ENCODE measurements at places on chromosomes 16 and 17.

DNA sequence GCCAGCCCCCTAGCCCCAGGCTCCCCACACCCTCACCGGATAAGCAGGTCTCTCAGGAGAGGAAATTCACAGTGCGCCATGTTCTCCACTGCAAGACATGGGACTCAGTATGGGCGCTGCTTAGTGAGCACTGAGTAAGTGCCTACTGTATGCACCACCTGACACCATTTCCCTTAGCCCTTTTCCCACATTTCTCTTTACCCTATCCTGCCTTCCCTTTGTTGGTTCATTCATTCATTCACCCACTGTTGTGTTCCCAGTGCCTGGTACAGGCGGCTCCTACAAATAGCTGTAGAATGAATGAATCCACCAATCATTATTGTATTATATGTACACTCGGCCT, 10.1 kb downstream of the SEPTIN12 start:
- DNase-seq = no peak

DNA sequence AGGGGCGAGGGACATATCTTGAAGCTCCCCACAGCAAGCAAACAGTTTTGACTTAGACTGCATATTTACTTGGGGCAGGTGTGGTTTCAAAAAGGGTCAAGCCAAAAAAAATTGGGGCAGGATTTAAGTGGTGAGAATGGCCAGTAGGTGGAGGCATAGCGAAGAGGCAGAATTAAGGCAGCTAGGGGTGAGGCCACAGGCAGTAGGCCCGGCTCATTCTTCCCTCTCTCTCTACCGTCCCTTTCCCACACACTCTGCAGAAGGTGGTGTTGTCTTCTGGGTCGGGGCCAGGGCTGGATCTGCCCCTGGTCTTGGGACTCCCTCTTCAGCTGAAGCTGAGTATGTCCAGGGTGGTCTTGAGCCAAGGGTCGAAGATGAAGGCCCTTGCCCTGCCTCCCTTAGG, 2.6 kb downstream of the SHBG start:
- DNase-seq = peak; percentile 88

GRCh38 chr16:71623597-71623996, 2.4 kb upstream of the MARVELD3 start:
- no peak for DNase-seq

- peak; percentile 40 for DNase-seq
Measured at GRCh38 chr16:58393138-58393504, 850 bp downstream of the GINS3 start.

GRCh38 chr17:58320570-58321323, 7.8 kb downstream of the TSPOAP1 start:
- DNase-seq = no peak

DNA sequence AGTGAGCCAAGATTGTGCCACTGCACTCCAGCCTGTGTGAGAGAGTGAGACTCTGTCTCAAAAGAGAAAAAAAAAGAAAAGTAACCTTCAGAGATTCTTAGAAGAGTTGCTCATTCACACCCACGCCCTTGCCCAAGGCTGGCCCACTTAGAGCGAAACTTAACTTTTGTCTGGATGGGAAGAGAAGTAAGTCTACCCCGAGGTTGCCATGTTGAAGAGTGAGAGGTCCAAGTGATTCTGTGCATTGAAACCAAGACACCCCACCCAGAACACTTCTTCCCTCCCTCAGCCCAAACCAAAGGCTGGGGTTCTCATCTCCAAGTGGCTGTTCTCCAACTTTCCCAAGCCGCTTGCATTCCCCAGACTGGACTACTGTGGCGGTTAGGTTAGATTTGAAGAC, 2.4 kb upstream of the CISD3 start:
- no peak for DNase-seq

GRCh38 chr17:57511475-57512123, 233.5 kb downstream of the CCDC182 start:
- DNase-seq = no peak

DNA sequence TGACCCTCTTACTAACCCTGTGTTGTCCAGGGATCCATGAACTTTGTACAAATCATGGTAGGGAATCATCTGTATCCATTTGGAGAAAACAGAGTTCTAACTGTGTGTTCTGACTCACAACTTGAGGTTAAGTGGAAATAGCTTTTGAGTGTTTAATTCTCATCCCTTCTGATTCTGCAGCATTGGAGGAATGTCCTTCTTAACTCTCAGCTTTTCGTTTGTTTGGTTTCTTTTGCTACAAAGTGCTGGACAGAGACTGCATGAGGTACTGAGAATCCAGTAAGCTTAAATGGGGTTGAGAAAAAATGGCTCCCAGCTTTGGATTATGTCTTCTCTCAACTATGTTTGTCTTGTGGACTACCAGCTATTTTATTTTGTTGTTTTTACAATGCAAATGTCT, 352.1 kb upstream of the KIF2B start:
- no peak for DNase-seq

DNA sequence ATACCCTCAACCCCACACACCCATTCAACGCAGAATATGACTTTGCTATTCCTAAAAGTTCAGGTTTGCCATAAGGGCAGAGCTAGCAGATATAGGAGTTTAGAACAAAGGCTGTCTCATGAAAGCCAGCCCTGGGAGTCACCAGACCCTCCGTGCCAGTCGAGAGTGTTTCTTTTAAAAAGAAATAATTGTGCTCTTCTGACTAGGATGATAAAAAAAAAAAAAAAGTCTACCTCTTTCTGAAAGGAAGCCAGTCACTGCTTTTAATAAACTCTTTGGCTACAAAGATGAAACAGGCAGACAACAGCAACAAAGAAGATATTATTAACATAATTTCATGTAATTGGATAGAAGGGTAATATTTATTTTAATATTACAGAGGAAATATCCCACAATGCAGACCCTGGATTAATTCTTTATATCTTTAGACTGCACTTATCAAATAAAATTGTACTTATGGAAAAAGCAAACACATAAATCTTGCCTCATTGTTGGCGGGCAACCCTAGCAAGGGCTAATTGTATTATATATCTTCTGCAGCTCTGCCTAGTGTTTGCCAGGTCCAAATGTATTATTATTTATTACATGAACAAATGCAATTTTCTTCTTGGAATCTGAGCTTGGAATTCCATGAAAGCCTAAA, 277.5 kb upstream of the DYNLRB2 start:
- no peak for DNase-seq

DNA sequence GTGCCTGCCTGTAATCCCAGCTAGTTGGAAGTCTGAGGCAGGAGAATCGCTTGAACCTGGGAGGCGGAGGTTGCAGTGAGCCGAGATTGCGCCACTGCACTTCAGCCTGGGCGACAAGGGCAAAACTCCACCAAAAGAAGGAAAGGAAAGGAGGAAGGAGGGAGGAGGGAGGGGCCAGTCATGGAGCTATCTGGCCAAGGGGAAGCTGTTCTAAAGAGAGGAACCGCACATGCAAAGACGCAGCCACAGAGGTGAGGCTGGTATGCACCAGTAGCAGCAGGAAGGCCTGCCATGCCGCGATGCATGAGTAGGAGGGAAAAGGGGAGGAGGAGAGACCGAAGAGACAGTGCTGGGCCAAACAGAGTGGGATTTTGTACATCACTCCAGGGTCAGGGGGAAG, 35.9 kb downstream of the HSBP1 start:
- peak; percentile 32 for DNase-seq

- no peak for DNase-seq
Measured at GRCh38 chr17:48601539-48602425, 3.0 kb downstream of the HOXB6 start.

DNA sequence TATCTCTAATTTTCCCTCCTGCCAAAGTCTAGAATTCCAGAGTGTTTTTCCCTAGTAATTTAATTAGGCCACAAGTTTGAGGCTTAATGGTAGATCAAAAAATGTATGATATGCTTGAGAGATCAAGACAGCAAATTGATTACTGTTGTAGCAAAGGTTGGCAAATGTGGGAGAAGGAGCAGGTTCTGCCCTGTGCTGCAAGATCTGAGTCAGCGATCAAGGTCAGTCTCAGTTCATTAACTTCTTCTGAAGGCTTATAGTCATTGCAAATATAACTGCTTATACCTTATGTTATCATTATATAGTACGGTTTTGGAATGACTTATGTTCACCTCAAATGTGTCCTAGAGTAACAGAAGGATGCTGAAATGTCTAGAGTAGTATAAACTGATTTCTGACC, 231.1 kb upstream of the TBX2 start:
- DNase-seq = no peak

DNA sequence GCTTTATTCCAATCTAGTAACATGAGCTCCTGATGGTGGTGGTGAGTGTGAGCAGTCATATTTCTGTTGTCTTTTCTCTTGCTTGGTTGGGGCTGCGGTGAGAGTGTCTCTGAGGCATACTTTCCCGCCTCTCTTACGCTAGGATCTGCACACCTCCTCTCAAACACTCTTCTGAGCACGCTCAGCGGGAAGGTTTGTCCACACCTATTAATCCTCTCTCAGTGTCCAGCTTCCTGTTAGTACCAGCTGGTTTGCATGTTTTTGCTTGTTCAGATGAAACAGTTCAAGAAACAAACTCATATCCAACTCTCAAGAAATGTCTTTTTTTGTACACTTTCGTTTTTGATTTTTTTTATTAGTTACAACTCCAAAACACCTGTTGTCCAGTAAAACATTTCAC, 89.5 kb downstream of the CCDC182 start:
- DNase-seq = no peak

DNA sequence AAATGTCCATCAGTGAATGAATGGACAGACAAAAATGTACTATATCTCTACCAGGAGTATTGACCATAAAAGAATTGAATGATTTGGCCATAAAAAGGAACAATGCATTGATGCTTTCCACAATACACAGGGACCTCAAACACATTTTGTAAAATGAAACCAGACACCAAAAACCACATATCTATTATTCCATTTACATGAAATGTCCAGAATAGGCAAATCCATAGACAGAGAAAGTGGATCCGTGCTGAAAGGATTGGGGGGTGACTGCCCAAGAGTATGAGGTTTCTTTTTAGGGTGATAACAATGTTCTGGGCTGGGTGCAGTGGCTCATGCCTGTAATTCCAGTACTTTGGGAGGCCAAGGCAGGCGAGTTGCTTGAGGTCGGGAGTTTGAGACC, 6.9 kb upstream of the LITAF start:
- DNase-seq = no peak

- no peak for DNase-seq
Measured at GRCh38 chr16:68790944-68791343, 52.4 kb upstream of the TANGO6 start.

- no peak for DNase-seq
Measured at GRCh38 chr17:33164169-33164881, 128.8 kb downstream of the ASIC2 start.

- no peak for DNase-seq
Measured at GRCh38 chr16:76450890-76451289, 173.7 kb downstream of the CNTNAP4 start.

DNA sequence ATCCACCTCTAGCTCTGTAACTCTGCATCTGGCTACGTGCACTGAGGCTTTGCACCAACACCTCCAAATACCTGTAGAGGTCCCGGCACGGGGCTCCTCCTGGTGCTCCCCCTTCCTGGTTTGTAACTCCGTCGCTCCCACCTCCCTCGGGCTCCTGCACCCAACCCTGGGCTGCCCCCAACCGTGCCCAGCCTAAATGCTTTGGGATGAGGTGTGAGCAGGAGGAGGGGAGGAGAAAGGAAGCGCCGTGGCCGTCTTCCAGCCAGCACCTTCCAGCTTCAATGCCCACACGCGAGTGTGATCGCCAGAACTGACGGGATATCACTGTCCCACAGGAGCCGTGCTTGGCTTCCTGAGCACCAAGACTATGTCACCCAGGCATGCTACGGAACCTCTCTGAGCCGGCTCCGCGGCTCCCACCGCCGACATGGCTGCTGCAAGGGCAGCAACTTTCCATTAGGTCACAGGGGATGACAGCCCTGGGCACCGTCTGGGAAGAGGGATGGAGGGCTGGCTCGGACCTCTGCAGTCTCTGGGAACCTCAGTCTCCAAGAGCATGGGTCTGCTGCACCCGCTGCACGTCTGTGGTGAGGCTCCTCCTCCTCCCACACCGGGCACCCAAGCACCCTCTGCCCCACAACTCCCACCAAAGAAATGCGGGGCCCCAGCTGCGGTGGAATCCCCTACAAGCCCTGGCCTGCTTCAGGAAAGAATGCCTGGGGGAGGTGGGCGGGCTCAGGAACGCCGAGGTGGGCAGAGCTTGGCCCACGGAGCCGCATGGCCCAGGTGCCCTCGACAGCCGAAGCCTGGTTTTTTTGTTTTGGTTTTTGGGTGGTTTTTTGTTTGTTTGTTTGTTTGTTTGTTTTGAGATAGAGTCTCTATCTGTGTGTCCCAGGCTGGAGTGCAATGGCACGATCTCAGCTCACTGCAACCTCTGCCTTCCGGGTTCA, 6.4 kb upstream of the SLC38A10 start:
- no peak for DNase-seq

- DNase-seq = peak; percentile 90
Measured at GRCh38 chr17:76681222-76682137, 29.3 kb downstream of the MXRA7 start.

- DNase-seq = peak; percentile 52
Measured at GRCh38 chr17:46818316-46818928, at the start of gene WNT3. Gene WNT3, minus strand, starts transcription at chr17:46818692. Its CDS starts 95 bp downstream, at chr17:46818597.

DNA sequence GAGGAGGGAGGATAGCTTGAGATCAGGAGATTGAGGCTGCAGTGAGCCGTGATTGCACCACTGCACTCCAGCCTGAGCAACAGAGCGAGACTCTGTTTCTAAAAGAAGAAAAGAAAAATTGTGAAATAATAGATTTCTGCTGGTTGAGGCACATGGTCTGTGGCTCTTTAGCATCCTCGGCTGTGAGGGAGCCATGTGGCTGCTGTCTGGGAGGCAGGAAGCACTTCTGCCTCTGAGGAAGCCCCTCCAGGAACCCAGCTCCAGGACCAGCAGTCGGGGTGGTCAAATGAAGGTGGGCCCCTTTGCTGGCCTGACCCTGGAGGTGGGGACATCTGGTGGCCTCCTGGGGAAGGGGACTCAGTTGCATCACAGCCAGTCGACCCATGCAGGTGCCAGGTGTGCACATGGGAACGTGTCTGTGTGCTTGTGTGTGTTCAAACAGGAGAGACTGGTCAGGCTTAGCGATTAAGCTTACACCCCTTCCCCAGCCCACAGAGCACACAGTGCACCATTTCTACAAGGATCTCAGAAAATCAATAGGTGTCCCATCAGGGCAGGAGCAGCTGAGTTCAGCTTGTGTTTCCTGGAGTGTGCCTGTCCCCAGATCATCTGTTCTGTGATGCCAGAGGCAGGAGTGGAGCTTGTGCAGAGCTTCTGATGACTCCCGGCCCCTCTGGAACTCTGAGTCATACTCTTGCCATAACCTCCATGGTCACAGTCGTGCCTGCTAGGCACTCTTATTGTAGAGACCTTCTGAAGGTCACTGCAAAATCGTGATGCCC, 24.3 kb upstream of the MGAT5B start:
- DNase-seq = peak; percentile 32

DNA sequence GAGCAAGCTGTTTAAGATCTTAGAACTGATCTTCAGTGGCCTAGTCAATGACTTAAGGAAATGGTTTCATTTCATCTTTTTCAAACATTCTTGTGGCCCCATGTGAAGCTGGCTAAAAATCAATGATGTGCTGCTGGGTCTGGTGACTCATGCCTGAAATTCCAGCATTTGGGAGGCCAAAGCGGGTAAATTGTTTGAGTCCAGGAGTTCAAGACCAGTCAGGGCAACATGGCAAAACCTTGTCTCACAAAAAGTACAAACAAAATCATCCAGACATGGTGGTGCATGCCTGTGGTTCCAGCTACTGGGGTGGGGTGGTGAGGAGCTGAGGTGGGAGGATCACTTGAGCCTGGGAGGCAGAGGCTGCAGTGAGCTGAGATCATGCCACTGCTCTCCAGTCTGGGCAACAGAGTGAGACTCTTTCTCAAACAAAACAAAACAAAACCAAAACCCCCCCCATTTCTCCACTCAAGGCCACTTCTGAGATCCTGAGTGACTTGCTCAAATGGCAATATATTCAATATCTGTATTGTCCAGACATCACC, 17.4 kb upstream of the COL1A1 start:
- no peak for DNase-seq
